Kasumi-1 (cell line): ENCODE measurements at places on chromosomes 3 and 15.
A peak's percentile ranks its signal among the peaks of the same experiment; 100 is the strongest.

- DNase-seq = no peak
Observed at GRCh38 chr3:66642019-66642418, 141.2 kb upstream of the LRIG1 start.

DNA sequence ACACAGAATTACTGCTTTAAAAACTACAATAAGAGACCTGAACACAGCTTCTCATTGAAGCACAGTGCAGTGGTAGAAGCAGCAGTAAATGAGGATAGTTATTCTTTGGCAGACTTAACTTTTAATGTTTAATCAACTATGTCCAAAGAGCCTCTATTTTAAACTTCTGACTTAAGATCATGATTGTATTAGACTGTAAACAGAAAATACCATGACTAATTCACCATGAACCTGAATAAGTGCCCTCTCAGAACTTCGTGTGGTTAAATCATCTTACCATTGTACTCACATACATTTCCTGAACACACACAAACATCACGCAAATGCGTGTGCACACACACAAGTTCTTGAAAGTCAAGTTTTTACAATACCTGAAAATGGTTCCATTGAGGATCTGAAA, 13.9 kb downstream of the CEP152 start:
- no peak for DNase-seq

GRCh38 chr3:8970971-8971589, 7.8 kb upstream of the RAD18 start:
- peak; percentile 68 for DNase-seq

- no peak for DNase-seq
Observed at GRCh38 chr3:116512281-116512680, 67.0 kb upstream of the LSAMP start.

DNA sequence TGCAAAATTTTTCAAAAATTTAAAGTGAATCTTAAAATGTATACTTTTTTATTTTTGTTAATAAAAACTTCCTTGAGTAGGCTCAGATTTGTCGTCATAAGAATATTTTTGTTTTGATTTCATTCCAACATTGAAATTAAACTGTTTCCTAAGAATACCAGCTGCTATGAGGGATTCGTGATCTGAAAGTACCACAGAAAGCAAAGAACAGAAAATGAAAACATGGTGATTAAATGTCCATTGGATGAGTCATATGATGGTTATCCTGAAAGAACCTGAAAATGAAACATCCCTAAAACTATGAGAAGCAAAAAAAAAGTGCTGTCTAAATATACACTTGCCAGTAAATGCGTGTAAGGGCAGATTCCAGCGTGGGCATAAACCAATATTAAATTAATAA, 143.8 kb downstream of the GMNC start:
- DNase-seq = no peak
